Left ventricle myocardium inferior (tissue), 1 donor: ENCODE measurements at places on chromosomes 1 and 21. TPM values are rescaled to one million over a fixed set of nuclear protein-coding genes. Genes with fewer than 3 reads are reported as not detected.

Gene BLACAT1
- not detected for total RNA-seq

Gene FLG2
- total RNA-seq = not detected

Gene LMOD1
- total RNA-seq = 9.2 TPM

Gene SMIM34
- not detected for total RNA-seq

Gene HES3
- not detected for total RNA-seq

Gene SLC9C2
- total RNA-seq = not detected

Gene SDC3
- 25.3 TPM for total RNA-seq

Gene UHMK1
- total RNA-seq = 20.7 TPM

Gene C1orf185
- total RNA-seq = not detected

Gene RNU1-4
- total RNA-seq = 6,072 TPM

Gene ACBD3
- total RNA-seq = 29.6 TPM

Gene KRTAP19-1
- total RNA-seq = not detected

Gene KCNE2
- total RNA-seq = not detected

Gene TSACC
- 0.58 TPM for total RNA-seq
